ENCODE measurements at places on chromosomes 13 and 19.

DNA sequence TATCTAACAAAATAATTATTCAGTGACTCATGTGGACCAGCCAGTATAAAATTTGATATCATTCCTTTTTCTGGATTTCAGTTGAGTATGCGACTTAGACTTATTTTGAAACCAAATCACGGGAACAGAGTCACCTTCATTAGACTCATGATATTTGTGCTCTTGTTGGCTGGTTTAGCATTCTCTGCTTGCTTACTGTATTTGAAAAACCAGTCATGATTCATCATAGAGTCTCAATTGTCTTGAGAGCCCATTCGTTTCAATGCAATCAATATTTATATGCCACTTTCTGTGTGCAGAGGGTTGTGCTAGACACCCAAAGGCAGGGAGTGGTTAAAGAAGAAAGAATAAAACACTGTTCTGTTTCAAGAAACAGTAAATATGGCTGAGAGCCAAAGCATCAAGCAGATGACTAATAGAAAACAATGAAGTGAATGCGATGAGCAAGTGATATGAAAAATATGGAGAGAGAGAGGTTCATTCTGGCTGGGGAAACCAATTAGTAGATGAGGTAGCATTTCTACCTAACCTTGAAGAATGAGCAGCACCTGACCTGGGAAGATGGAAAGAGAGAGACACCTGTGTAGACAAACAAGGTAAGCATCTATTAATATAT, 99.6 kb upstream of the MBNL2 start:
- DNase-seq = no peak

DNA sequence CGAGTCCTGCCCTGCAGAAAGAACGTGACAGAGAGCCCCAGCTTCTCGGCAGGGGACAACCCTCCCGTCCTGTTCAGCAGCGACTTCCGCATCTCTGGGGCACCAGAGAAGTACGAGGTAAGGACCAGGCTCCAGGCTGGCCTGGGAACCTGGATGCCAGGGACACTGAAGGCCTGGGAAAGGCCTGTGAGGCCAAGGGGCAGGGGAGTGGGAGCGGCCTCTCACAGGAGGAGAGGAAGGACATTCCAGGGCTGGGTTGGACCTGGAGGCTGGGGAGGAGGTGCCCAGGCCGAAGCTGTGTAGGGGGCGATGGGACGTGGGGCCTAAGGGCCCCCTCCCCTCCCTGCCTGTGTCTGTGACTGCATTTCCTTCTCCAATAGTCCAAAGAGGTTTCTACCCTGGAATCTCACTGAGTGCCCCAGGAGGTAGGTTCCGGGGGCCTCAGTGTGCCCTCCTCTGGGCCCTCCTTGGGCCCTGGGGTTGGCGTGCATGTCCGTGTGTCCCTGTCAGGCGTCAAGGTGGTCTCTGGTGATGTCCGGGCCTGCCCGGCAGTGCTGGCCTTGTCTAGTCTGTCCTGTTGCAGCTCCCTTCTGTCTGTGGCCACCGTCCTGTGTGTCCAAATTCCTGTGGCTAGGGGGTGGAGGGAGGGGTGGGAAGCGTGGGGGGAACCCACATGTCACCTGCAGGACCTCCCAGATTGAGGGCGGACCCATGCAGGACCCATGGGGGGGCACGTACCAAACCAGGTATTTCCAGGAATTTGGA, 16.9 kb upstream of the CD22 start:
- no peak for DNase-seq

DNA sequence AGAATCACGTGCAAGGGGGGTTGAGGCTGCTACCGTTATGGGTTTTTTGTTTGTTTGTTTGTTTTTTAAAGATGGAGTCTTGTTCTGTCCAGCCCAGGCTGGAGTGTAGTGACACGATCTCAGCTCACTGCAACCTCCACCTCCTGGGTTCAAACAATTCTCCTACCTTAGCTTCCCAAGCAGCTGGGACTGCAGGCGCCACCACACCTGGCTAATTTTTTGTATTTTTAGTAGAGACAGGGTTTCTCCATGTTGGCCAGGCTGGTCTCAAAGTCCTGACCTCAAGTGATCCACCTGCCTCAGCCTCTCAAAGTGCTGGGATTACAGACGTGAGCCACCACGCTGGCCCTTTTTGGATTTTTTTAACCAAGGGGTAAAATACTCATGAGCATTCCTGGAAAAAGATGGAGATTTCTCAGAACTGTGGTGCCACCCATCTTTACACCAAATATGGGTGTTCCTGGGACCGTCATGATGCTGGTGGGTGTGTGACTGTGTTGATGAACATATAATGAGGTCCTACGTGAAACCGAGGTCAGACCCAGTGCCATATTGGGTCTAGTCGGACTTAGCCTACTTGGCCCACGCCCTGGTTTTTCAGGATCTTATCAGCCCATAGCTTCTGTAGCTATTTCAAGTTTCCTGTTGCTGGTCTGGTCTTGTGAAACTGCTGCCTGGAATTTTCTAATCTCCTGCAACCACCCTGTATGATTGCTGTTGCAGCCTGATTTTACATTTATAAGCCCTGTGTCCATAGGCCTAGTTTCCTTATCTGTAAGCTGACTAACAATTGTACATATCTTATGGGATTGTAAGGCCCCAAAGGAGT, 6.2 kb downstream of the PPP1R15A start:
- DNase-seq = no peak

DNA sequence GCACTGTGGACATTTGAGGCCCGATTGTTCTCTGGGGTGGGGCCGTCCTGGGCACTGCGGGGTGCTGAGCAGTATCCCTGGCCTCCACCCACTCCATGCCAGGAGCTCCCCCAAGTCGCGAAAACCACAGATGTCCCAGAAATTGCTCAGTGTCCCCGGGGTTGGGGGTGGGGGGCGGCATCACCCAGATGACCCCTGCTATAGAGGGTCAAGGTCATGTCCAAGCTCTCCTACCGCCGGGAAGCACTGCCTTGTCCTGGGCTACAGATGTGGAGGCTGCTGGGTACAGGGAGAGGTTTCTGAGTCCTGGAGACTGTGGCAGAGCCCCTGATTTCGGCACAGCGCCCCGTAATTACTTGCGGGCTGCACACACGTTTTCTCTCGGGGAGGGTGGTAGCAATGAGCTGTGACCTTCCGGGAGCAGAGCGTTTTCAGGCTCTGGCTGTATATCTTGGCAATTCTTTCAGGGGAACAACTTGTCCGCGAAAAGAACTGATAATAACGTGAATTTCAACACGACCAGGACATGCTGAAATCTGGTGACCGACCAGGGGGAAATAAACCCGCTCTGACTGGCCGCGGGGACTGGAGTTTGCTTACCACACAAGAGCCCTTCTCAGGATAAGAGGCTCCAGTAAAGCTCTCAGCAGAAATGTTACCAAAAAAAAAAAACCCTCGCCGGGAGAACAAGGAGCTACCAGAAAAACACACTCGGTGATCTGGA, 68.1 kb downstream of the GNG7 start:
- no peak for DNase-seq

DNA sequence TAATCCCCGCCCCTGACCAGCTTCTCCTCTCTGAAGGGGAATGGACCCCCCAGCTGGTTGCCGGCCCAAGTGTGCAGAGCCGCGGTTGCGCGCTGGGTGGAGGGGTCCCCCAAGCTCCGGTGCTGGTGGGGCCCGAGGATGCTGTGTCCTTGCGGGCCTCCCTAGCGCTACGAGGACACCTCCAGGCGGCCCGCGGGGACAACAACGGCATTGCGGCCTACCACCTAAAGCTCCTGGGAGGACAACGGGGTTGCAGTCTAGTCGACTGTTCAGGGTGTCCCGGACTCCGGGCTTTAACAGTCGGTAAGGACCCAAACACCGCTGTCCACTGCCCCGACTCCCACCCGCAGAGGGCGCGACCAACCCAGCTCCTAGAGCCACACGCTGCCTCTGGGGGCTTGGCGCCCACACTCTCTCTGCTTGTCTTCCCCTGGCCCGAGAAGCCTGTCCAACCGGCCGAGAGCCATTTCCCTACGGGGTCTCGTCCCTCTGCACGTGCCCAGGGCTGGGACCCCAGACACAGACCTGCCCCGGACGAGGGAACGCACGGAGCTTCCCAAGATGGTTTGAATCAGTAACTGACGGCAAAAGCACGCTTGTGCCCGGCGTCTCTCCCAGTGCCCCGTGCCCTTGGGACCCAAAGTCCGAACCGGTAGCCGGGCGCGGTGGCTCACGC, 927 bp upstream of the SDHAF1 start:
- no peak for DNase-seq

GRCh38 chr13:113548171-113548641, 36.3 kb upstream of the TFDP1 start:
- no peak for DNase-seq

GRCh38 chr13:109271555-109272541, 514.5 kb downstream of the IRS2 start:
- no peak for DNase-seq
